ENCODE measurements at places on chromosomes 7 and 10. TPM values are rescaled to one million over a fixed set of nuclear protein-coding genes. Genes with fewer than 3 reads are reported as not detected.

DNA sequence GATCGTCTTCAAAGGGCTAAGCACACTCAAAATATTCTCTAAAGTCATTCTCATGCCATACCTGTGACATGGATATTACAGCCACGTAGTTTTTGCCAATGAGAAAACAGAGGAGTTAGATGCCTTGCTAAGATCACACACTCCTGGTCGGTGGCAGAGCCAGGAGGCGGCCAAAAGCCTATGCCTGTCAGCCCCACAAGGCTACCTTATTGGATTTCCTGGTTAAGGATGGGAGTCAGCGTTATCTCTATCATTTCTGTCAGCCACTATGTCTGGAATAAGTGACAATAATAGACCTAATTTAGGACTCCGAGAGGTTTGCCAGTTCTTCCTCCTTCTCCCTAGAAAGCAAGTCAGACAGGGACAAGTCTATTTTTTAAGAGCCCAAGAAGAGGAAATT, 250.8 kb downstream of the TRIL start:
- no peak for DNase-seq

PRKAR2B gene
- total RNA-seq = 258 TPM

IPMK gene
- total RNA-seq = 5.7 TPM

DNA sequence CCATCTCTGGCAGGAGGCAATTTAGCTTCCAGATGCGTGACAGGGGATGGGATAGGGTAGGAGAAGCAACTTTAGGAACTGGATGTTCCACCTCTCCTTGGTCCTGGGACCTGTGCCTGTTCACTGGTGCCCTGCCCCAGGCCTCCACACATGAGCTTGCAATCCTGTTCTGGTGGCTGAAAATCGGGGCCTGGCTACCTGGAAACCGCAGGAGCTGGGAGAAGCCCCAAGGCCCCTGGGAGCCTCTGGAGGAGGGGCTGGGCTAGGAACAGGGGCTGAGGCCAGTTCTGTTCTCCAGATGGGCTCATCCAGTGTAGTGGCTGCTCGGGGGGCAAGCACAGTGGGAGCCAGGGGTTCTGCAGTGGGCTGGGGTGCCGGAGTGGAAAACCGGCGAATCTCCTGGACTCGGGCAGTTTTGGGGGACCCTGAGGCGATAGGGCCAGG, 5.3 kb upstream of the MYOZ1 start:
- DNase-seq = peak; percentile 22

DNA sequence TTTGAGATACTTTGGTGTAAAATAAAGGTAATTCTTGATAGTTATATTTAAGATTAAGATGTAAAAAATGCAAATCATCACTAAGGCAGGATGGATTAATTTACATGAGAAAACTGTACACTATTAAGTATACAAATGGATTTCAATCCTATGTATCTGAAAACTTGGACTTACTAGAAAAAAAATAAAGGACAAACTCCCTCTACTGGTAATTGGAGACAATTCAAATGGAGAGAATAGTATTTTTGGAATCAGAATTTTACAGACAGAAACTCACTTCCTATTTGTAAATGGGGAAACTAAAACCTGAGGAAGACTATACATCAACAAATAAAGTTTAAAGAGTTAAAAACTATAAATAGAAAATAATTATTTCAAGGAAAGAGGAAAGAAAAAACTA, 62.6 kb downstream of the CUL2 start:
- DNase-seq = no peak

MUC12 gene
- total RNA-seq = 0.32 TPM

GRCh38 chr10:91513598-91514424, 103.7 kb downstream of the HECTD2 start:
- no peak for DNase-seq

GRCh38 chr7:91609525-91609924, 271.0 kb downstream of the MTERF1 start:
- no peak for DNase-seq

NUTM2E gene
- total RNA-seq = not detected

TAS2R16 gene
- total RNA-seq = not detected

EBF3 gene
- 28.6 TPM for total RNA-seq

DNA sequence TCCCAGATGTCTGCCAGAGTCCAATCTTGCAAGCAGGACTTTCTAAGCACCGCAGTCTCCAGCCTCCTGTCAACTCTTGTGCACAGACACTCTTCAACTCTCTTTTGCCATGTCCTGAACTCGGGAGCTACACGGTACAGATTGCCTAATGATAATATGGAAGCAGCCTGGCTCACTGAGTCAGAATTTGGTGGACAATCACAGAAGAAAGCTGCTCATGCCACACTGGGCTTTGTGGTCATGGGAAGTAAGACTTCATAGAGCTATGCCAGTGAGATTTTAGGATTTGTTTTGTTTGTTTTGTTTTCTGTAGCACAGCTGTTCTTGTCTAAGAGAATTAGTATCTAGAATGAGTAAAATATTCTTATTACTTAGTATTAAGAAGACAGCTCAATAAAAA, 144.1 kb upstream of the PRSS58 start:
- DNase-seq = no peak
